ENCODE measurements at places on chromosomes 6 and 20.

- no peak for DNase-seq
These were observed 44.8 kb upstream of the BCLAF1 start for GRCh38 chr6:136334465-136334846.

GRCh38 chr6:137800762-137801161, 66.3 kb upstream of the TNFAIP3 start:
- no peak for DNase-seq

GRCh38 chr6:13920552-13920951, 4.2 kb upstream of the RNF182 start:
- no peak for DNase-seq

GRCh38 chr6:47698342-47698787, at the start of gene ADGRF4:
ADGRF4 (plus strand) TSS chr6:47698580; CDS start chr6:47707246, 8,666 bp downstream.
- no peak for DNase-seq

DNA sequence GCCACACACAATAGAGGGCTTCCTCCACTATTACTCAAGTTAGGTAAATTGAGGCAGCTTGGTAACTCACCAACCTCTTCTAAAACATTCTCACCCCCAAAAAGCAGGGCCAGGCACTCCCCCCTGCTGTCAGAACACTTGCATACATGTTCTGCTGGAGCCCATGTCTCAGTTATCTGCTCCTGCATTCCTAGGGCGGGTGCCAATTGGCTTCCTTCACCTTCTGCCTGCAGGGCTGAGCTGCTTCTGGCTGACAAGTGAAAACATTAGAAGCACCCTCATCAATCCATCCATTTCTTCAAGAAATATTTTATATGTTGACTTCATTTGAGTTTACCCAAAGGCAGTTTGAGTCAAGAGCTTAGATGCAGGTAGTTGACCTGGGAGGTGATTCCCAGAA, 4.5 kb upstream of the ENTPD6 start:
- no peak for DNase-seq

DNA sequence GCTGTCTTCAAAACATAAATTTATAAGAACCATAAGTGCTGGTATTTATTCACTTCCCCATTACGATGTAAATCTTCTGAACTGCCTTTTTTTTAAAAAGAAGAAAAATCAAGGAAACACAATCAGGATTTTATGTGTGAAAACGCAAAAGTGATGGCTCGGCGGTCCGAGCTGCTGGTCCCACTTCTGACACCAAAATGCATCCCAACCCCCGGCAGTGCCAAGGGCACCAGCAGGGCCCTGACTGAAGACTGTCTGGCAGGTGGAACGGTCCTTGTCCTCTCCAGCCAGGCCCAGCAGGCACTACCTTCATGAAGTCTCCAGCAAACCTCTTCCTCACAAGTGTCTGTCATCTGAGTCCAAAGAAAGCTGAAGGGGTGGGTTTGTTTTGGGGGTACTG, 41.2 kb downstream of the TBC1D7 start:
- no peak for DNase-seq

- no peak for DNase-seq
These were observed 4.9 kb downstream of the FUCA2 start for GRCh38 chr6:143506620-143507019.

DNA sequence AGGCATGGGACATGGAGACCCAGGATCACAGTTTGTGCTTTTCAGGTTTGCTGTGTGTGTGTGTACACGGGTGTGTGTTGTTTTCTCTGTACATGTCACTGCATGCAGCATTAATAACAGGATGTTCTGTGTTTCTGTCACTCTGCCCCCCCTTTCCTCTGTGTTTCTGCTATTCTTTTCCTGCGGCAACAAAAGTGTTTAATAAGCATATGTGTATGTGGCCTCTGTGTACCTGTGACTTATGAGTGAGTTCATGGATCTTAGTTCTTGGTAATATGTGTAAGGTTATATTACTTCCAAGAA, 9.8 kb downstream of the SYNGAP1 start:
- DNase-seq, result no peak
